ENCODE measurements at places on chromosomes 2 and 18. TPM values are rescaled to one million over a fixed set of nuclear protein-coding genes. Genes with fewer than 3 reads are reported as not detected.

Gene RAMP1
- total RNA-seq = 0.63 TPM

Gene MAPK4
- not detected for total RNA-seq

Gene PARD3B
- 0.06 TPM for total RNA-seq

Gene CPS1
- total RNA-seq = 2.4 TPM

Gene CDH2
- 0.17 TPM for total RNA-seq

Gene SERPINB13
- not detected for total RNA-seq

Gene IL1R1
- 1.8 TPM for total RNA-seq

Gene DLGAP1
- total RNA-seq = not detected

Gene LAMA1
- not detected for total RNA-seq

Gene C1GALT1C1L
- total RNA-seq = 0.21 TPM

Gene ENOSF1
- total RNA-seq = 75.2 TPM

Gene INHA
- total RNA-seq = not detected

Gene FOXD4L1
- total RNA-seq = 0.17 TPM

Gene PROKR1
- total RNA-seq = 0.08 TPM

Gene MOB4
- total RNA-seq = 23.4 TPM

Gene RESP18
- total RNA-seq = not detected

Gene SMYD1
- total RNA-seq = not detected

Gene CLEC4F
- not detected for total RNA-seq

Gene UCN
- total RNA-seq = 1.0 TPM

Gene SPATA3
- 0.44 TPM for total RNA-seq

Gene NHEJ1
- 20.9 TPM for total RNA-seq

Gene MRPL44
- 40.1 TPM for total RNA-seq

Gene KCNJ3
- total RNA-seq = not detected

Gene STON1
- total RNA-seq = 1.1 TPM

Gene ZAP70
- 206 TPM for total RNA-seq

Gene REG3G
- not detected for total RNA-seq

Gene IL36B
- total RNA-seq = not detected

Gene ALPP
- not detected for total RNA-seq

Gene CHRNG
- total RNA-seq = not detected

Gene SATB2
- 0.21 TPM for total RNA-seq

Gene FRZB
- total RNA-seq = not detected

Gene ACKR3
- 1.6 TPM for total RNA-seq

Gene CCDC178
- total RNA-seq = not detected

Gene FBXO15
- 1.4 TPM for total RNA-seq

Gene EMILIN1
- total RNA-seq = 0.48 TPM

Gene AQP12B
- total RNA-seq = not detected

Gene MYO5B
- total RNA-seq = not detected

Gene LINC00305
- not detected for total RNA-seq

Gene ELP2
- 85.6 TPM for total RNA-seq

Gene RIT2
- not detected for total RNA-seq

Data from activated CD8-positive, alpha-beta memory T cell treated with anti-CD3 and anti-CD28 coated beads for 36 hours (primary cell).